ENCODE measurements at places on chromosomes 12 and 14. TPM values are rescaled to one million over a fixed set of nuclear protein-coding genes. Genes with fewer than 3 reads are reported as not detected.

MANSC1 gene
- 72.1 TPM for total RNA-seq

TRPV4 gene
- not detected for total RNA-seq

NYNRIN gene
- 23.1 TPM for total RNA-seq

SLC8B1 gene
- total RNA-seq, result 114 TPM

CIROP gene
- total RNA-seq, result not detected

TRIM9 gene
- total RNA-seq, result 4.2 TPM

Measured in ascending aorta (tissue), 2 donors.